Heart left ventricle (tissue), 16 donors: ENCODE measurements at places on chromosomes 7 and 10. TPM values are rescaled to one million over a fixed set of nuclear protein-coding genes. Genes with fewer than 3 reads are reported as not detected.

GRCh38 chr10:58885686-58886345 is 290.6 kb upstream of the PHYHIPL start:
- no peaks in the 10 kb centered on the region for H3K27me3 ChIP-seq
- no peaks in the 10 kb centered on the region for H3K36me3 ChIP-seq
- H3K4me1 ChIP-seq: no peaks in the 10 kb centered on the region
- H3K4me3 ChIP-seq: no peak overlapping the region

- H3K27ac ChIP-seq: no peak overlapping the region
- no peaks in the 10 kb centered on the region for H3K36me3 ChIP-seq
- H3K4me3 ChIP-seq: no peak overlapping the region
- DNase-seq: no peak
These were observed 9.2 kb downstream of the CREM start for GRCh38 chr10:35135861-35136260.

DNA sequence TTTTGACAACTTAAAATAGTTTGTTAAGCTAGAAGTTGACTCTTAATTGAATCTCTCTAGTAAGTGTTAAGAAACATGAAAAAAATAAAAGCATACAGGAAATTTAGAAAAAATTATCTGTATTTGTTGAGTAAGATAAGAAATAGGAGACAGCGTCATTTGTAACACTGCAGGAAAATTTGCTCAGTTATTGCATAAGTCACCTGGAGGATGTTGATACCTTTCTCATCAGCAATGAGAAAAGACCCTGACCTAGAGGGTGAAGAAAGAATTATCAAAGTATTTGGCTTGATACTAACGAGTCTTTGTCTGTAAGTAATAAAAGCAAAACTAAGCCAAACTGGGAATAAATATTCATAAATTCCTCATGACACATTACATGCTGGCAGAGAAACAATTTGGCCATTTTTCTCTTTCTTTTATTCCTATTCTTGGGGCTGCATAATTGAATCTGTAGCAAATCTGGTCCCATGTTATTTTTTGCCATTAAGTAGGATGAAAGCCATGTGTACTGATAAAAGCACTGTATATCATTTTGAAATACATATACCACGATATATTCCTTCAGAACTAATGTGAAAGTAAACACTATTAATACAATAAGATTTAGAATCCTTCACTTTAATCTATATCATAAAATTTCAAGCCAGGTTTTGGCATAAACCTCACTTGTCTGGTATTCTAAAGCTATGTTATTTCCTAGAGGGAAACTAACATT is 362.8 kb downstream of the THSD7A start:
- no peak overlapping the region for H3K4me3 ChIP-seq
- no peaks in the 10 kb centered on the region for H3K4me1 ChIP-seq
- no peaks in the 10 kb centered on the region for H3K36me3 ChIP-seq
- no peak for DNase-seq
- no peak overlapping the region for H3K27ac ChIP-seq
- H3K27me3 ChIP-seq: no peaks in the 10 kb centered on the region

DNA sequence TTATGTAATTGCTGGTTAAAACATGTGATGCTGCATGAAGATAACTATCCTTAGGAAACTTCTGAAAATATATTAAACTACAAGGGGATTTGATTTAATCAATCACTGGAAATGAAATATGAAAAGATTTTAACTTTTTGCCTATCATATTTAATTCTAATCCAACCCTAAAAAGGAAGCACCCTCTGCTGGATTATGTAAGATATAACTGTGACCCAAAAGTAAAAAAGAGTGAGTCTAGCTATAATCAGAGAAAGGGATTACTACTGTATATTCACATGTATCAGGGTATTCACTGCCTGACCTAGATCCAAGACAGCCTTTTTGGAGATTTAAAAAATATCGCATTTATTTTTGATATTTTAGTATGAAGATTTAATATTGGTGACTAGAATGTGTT is 295.5 kb downstream of the MDFIC start:
- H3K4me3 ChIP-seq: no peak overlapping the region
- H3K27ac ChIP-seq: no peak overlapping the region
- DNase-seq: no peak
- no peaks in the 10 kb centered on the region for H3K36me3 ChIP-seq
- H3K27me3 ChIP-seq: no peaks in the 10 kb centered on the region

Gene TAC1
- not detected for total RNA-seq

Gene IQCE
- 14.1 TPM for total RNA-seq

Gene SLC16A12
- total RNA-seq: 3.3 TPM

Gene CYP26C1
- not detected for total RNA-seq
